ENCODE measurements at places on chromosomes 5 and 9.

DNA sequence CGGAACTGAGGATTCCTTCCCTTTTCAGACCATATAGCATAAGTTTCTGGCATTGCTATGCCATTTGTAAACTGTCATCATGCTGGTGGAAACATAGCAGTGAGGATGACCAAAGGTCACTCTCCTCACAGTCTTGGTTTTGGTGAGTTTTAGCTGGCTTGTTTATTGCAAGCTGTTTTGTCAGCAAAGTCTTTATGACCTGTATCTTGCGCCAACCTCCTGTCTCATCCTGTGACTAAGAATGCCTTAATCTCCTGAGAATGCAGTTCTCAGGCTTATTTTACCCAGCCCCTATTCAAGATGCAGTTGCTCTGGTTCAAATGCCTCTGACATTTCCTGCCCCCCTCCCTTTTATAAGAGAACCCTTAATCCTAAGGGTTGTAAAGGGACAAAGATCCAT lies 26.7 kb upstream of the GRIA1 start:
- H3K4me3 ChIP-seq, result no peak overlapping the region
- H3K36me3 ChIP-seq, result no peaks in the 10 kb centered on the region
- H3K27me3 ChIP-seq, result no peaks in the 10 kb centered on the region
- DNase-seq, result no peak
- no peaks in the 10 kb centered on the region for H3K4me1 ChIP-seq

DNA sequence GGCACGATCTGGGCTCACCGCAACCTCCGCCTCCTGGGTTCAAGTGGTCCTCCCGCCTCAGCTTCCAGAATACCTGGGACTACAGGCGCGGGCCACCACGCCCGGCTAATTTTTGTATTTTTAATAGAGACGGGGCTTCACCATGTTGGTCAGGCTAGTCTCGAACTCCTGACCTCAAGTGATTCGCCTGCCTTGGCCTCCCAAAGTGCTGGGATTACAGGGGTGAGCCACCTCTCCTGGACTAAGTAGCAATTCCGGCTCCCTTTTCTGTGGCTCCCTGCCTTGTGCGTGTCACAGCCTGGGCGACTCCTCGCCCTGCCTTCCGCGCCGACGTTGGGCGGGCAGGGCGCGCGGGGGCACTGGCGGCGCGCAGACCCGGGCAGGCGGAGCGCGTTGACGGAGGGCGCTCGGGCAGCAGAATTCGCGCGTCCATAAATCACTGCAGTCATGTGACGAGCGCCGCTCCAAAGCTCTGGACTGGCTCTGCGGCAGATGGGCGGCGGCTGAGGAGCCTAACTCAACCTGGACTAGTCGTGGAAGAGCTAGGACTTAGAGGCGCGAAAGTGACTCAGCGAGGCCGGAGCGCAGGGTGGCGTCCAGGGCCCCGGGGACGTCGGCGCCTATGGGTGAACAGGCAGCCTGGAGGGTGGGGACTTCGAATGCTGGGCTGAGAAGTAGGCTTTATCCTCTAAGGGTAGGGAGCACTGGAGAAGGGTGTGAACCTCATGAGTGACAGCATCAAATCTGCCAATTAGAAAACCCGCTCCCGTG lies 1.4 kb upstream of the CIZ1 start:
- H3K4me3 ChIP-seq, result peak overlapping the region; percentile 78
- no peaks in the 10 kb centered on the region for H3K27me3 ChIP-seq
- H3K36me3 ChIP-seq, result peaks cover 13% of the 10 kb centered on the region
- peak; percentile 91 for DNase-seq
- H3K4me1 ChIP-seq, result peaks cover 18% of the 10 kb centered on the region
- peak overlapping the region; percentile 85 for H3K27ac ChIP-seq

DNA sequence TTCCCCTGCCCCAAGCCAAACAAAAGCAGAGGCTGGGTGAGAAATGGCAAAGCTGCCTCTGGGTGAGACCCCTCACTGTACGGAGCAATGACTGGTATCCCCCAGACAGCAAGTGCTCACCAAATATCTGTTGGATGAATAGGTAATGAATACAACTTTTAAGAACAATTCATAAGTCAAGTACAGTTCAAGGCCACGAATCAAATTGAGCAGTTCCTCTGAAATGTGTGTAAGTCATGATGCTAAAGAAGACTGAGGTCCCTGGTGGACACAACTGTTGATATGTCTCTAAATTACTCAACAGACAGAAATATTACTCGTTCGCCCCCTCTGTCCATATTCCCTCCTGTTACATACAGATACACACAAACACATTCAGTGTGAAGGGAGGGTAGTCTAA lies 160.7 kb downstream of the GLIS3 start:
- no peak for DNase-seq
- no peaks in the 10 kb centered on the region for H3K27me3 ChIP-seq
- peaks cover 8% of the 10 kb centered on the region for H3K4me1 ChIP-seq
- no peaks in the 10 kb centered on the region for H3K36me3 ChIP-seq

DNA sequence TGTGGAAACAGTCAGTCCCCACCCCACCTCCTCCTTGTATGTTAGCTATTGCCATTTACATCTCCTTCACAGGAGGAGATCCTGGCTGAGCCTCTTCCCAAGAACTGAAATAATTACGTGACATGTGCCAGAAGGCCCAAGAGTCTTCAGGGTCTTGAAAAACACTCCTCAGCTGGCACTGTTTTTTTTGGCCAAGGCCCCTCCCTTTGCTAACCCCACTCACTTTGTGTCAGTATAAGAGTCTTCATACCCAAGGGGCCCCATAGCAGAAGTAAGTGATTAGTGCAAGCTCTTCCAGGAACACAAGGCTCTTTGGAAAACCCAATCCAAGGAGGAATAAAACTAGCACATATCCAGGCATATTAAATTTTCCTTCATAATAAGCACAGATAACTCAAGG lies 5.7 kb upstream of the LARP1 start:
- H3K27ac ChIP-seq, result no peak overlapping the region
- peaks cover 10% of the 10 kb centered on the region for H3K4me1 ChIP-seq
- H3K36me3 ChIP-seq, result no peaks in the 10 kb centered on the region
- no peak for DNase-seq

DNA sequence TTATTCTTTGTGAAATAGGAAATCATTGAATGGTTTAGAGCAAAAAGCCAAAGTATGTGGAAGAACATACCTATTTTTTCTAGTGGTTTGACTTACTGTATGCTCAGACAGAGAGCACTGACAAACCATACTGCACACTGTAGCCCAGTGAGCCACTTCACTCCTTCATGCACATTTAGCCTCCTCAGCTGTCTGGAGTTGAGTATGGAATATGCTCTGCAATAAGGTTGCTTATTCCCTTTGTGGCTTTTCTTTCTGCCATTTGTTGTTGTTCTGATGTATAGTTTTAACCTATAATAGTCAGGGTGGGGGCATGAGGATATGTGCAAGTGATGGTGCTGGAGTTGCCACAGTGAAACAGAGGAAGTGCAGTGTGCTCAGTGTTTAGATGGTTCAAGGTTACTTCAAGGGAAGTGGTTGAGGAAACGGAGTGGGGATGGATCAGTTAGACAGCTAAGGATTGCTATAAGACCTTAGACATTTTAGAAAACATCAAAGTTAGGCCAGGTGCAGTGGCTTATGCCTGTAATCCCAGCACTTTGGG lies 100.7 kb downstream of the CDC42SE2 start:
- H3K4me1 ChIP-seq, result peaks cover 4% of the 10 kb centered on the region
- H3K36me3 ChIP-seq, result peaks cover 12% of the 10 kb centered on the region
- H3K27ac ChIP-seq, result no peak overlapping the region
- H3K27me3 ChIP-seq, result no peaks in the 10 kb centered on the region
- no peak for DNase-seq

- H3K36me3 ChIP-seq, result no peaks in the 10 kb centered on the region
- H3K27ac ChIP-seq, result peak overlapping the region; percentile 55
- DNase-seq, result no peak
- H3K4me1 ChIP-seq, result no peaks in the 10 kb centered on the region
- no peaks in the 10 kb centered on the region for H3K27me3 ChIP-seq
These were observed 66.4 kb upstream of the FER start for GRCh38 chr5:108681079-108681921.

DNA sequence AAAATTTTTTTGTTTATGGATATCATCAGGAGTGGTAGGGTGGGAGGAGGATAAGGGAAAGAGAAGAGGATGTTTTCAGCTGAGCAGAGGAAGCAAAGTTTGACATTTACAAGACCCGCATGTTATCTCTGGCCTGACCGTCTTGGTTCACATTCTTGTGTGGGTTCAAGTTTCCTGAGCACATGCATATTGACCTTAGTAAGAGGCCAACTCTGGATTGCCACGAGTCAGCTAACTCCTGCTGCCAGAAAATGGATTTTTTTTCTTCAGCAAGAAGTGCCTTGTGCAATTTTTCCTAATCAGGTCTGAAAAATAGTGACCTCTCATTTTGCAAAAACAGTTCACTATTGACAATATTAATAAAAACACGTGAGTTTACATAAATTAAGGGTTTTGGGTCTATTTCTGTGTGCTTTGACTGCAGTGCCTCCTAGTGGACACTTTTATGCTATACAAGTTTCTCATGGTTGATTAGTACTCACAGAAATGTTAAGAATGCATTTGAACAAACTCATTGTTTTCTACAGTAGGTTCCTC lies 27.1 kb upstream of the BASP1 start:
- H3K27me3 ChIP-seq, result no peaks in the 10 kb centered on the region
- no peak overlapping the region for H3K27ac ChIP-seq
- H3K4me3 ChIP-seq, result no peak overlapping the region
- H3K36me3 ChIP-seq, result no peaks in the 10 kb centered on the region
- DNase-seq, result no peak

GRCh38 chr5:142506046-142506445 lies 179.8 kb downstream of the FGF1 start:
- H3K4me1 ChIP-seq, result peaks cover 8% of the 10 kb centered on the region
- H3K36me3 ChIP-seq, result no peaks in the 10 kb centered on the region
- no peaks in the 10 kb centered on the region for H3K27me3 ChIP-seq

DNA sequence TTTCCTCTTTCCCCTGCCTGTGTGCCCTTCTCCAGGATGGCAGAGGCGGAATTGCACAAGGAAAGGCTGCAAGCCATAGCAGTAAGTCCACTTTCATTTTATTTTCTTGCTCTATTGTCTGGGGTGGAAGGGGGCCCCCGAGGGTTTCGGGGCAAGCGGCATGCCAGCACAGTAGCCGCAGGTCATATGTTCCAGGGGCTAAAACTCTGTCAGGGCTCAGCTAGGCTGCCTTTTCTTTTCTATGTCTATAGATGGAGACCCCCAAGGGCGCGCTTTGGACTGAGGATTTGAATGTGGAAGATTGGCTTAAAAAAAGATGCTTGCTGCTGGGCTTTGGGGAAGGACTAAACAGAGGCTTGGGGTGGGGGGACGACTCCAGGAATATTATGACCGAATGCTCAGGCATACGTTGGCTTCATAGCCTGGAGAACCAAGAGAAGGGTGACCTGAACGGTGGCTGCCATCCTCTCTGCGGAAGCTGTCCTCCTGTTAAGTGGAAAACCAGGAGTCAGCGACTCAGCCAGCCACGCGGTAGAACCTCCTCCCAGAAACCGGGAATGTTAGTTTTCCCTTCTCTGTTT lies 545 bp downstream of the PALM2AKAP2 start:
- peak overlapping the region; percentile 59 for H3K4me3 ChIP-seq
- H3K27ac ChIP-seq, result peak overlapping the region; percentile 43
- H3K4me1 ChIP-seq, result no peaks in the 10 kb centered on the region
- H3K36me3 ChIP-seq, result no peaks in the 10 kb centered on the region
- no peak for DNase-seq

DNA sequence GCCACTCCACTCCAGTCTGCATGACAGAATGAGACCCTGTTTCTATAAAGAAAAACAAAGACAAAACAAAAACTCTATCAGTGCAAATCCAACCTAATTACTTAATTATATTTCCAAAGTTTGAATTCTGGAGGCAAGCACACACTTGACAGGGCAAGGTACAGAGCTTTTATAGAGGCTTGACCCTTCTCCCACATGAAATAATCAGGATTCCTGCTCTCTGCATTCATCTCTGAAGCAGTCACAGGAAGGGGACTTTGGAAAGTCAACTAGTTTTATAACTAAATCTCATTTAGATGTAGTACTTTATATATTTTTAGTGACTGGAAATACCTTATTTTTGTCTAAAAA lies 91.9 kb upstream of the CHD1 start:
- no peak overlapping the region for H3K27ac ChIP-seq
- no peaks in the 10 kb centered on the region for H3K36me3 ChIP-seq
- no peak overlapping the region for H3K4me3 ChIP-seq
- peaks cover 4% of the 10 kb centered on the region for H3K4me1 ChIP-seq
- no peak for DNase-seq
- no peaks in the 10 kb centered on the region for H3K27me3 ChIP-seq

- DNase-seq, result no peak
- H3K27ac ChIP-seq, result no peak overlapping the region
- H3K27me3 ChIP-seq, result no peaks in the 10 kb centered on the region
These were observed 35.5 kb downstream of the PDZD2 start for GRCh38 chr5:31674371-31674951.

DNA sequence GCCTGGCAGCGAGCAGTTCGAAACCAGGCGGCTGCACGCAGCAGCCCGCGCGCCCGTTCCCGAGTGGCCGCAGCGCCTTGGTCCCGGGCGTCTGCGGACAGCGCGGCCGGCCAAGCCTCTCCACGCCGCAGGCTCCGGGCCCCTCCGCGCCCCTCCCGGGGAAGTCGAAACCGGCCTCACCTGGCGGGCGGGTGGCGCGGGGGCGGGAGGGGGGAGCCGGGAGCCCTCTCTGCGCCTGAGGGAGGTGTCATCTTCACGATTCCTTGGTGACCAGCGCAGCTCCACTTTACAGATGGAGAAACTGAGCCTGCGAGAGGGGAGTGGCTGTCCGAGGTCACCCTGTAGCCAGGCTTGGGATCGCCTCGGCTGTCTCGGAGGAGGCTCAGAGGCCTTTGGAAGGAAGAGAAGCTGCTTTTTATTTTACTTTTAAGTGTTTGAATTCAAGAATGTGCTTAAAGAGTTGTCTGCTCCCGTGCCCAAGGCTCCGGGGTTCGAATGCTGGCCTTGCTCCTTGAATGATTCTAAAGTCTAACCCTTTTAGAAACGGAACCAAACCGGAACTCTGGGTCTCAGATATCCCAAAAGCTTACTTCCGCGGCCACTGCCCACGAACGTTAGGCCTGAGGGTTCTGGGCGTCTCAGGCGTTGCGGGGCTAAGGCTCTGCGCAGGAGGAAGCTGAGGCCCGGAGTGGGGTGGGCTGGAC lies 662 bp downstream of the SUSD3 start:
- DNase-seq, result no peak
- H3K4me3 ChIP-seq, result peak overlapping the region; percentile 60
- H3K4me1 ChIP-seq, result peaks cover 29% of the 10 kb centered on the region
- H3K27me3 ChIP-seq, result no peaks in the 10 kb centered on the region
- H3K27ac ChIP-seq, result peak overlapping the region; percentile 60
- H3K36me3 ChIP-seq, result no peaks in the 10 kb centered on the region

GRCh38 chr9:104740621-104741020 lies 6.9 kb upstream of the NIPSNAP3A start:
- no peaks in the 10 kb centered on the region for H3K4me1 ChIP-seq
- H3K36me3 ChIP-seq, result no peaks in the 10 kb centered on the region
- no peaks in the 10 kb centered on the region for H3K27me3 ChIP-seq
- no peak overlapping the region for H3K4me3 ChIP-seq
- no peak overlapping the region for H3K27ac ChIP-seq

- peak overlapping the region; percentile 59 for H3K27ac ChIP-seq
- DNase-seq, result no peak
- H3K4me3 ChIP-seq, result peak overlapping the region; percentile 77
- no peaks in the 10 kb centered on the region for H3K4me1 ChIP-seq
- H3K36me3 ChIP-seq, result peaks cover 17% of the 10 kb centered on the region
- H3K27me3 ChIP-seq, result peaks cover 3% of the 10 kb centered on the region
These were observed 5.3 kb downstream of the KLF4 start for GRCh38 chr9:107484117-107484723.

- H3K4me1 ChIP-seq, result no peaks in the 10 kb centered on the region
- H3K27me3 ChIP-seq, result peaks cover 8% of the 10 kb centered on the region
These were observed 337.5 kb upstream of the MSX2 start for GRCh38 chr5:174386846-174387245.

- H3K36me3 ChIP-seq, result no peaks in the 10 kb centered on the region
- no peak overlapping the region for H3K4me3 ChIP-seq
- no peak for DNase-seq
- no peaks in the 10 kb centered on the region for H3K27me3 ChIP-seq
- H3K4me1 ChIP-seq, result no peaks in the 10 kb centered on the region
These were observed 139.8 kb downstream of the GAS1 start for GRCh38 chr9:86807367-86807976.
